ENCODE measurements at places on chromosomes 3 and 15.

GRCh38 chr3:149586871-149587270, 71.0 kb downstream of the WWTR1 start:
- DNase-seq: no peak

GRCh38 chr3:114958930-114959329, 188.2 kb downstream of the ZBTB20 start:
- no peak for DNase-seq

DNA sequence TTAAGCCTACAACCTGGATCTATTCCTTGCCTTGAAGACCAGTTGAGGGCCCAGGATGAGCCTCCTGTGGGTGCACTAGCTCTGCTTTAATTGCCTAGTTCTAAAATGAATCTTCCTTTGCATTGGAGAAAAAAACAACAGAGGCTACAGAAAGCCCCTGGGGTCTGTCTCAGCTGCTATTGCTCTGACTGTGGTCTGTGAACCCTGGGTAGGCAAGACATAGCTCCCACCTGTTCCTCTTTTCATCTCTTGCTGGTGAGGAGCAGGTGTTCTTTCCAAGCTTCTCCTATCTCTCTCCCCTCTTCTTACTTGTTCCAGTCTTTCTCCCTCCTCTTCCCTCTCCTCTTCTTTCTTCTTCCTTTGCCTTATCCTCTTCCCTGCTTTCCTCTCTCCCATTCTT, 28.8 kb downstream of the RBP2 start:
- DNase-seq: no peak

DNA sequence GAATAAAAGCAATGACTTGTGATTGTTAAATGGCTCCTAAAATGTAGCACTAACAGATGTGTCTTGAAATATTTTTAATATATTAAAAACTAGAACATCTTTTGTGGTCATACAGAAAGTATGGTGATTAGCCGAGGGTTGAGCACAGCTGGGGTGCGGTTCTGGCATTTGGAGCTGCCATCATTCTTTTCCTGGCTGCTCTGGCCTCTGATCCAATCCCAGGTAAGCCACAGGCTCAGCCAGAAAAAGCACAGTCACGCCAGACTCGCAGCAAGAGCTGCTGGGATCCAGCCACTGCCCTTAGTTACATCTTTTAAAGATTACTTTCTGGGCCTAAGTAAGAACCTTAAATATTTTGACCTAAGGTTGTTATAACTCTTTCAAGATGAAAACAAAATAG, 196.8 kb downstream of the PLCL2 start:
- DNase-seq: no peak

All from effector CD4-positive, alpha-beta T cell (primary cell).